ENCODE measurements at places on chromosomes 6 and 20.

- DNase-seq = no peak
These were observed 108.8 kb downstream of the SMLR1 start for GRCh38 chr6:130935978-130936377.

GRCh38 chr20:13299401-13299800, 78.3 kb downstream of the ISM1 start:
- no peak for DNase-seq

GRCh38 chr20:29690274-29690673, 1567.2 kb upstream of the DEFB115 start:
- DNase-seq = no peak

- no peak for DNase-seq
These were observed 161.2 kb downstream of the ATXN1 start for GRCh38 chr6:16600026-16600425.

DNA sequence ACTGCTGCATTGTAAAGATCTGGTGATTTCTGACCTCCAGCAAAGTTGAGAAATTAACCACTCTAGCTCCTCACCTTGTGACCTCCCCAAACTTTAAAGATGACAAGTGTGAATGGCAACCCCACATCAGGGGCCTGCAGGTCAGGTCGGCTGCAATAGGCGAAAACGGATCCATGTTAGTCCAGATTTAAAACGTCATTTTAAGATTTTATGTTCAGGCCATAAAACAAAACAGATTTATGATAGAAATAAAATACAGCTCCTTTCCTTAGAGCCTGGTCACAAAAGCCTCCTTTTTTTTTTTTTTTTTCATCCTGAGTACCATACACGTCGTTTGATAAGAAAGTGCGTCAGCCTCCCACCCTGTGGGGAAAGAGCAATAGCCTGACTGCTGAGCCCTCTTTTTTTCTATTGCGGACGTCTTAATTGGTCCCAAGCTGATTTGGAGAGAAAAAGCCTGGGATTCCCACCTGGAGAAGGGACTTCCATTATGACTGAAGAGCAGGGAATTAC, 519.2 kb upstream of the NOX3 start:
- no peak for DNase-seq

DNA sequence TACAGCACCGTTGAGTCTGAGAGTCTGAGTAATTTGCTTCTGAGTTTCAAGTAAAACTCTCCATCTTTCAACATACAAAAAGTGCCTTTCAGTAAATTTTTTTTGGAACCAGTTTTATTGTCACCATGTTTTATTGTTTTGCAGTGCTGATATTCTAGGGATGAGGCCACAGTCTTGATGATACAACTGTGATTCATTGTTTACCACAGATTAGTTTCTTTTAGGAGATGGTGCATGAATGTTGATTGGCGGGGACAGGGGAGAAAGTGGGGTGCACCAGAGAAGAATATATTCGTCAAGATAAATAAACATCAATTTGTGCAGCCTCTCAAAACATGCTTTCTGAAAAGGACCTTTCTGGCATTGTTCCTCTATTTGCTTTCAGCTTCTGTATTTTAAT, 109.0 kb downstream of the MCHR2 start:
- DNase-seq = peak; percentile 14

DNA sequence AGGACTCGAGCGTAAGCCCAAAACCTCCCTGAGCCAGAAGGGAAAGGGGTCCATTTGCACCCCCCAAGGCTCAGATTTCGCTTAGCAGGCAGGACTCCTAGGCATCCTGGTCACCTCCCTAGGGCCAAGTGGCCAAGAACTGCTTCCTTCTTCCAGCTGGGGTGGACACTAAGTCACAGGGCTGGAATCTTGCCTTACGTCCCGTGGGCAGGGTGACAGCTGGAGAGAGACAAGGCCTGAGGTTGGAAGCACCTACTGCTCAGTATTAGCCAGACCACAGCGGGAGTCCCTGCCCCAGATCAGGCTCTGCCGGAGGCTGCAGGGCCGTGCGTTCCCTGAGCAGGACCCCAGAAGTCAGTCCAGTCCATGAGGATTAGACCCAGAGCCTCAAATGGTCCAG, 19.7 kb downstream of the LAMA5 start:
- DNase-seq = no peak

DNA sequence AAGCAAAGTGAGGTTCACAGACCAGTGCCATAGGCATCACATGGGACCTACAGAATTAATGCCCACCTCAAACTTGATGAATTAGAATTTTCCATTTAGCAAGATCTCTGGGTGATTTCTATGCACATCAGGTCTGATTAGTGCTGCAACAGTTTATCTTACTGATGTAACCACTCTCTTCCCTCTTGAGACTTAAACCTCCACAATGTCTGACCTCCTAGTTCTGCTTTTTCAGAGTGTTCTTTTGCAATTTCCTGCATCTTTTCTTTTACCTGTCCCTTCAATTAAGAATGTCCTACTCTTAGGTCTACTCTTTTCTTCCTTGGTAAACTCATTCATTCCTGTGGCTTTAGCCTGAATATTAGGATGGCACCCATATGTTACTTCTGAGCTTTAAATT, 615.3 kb downstream of the TFAP2A start:
- no peak for DNase-seq

DNA sequence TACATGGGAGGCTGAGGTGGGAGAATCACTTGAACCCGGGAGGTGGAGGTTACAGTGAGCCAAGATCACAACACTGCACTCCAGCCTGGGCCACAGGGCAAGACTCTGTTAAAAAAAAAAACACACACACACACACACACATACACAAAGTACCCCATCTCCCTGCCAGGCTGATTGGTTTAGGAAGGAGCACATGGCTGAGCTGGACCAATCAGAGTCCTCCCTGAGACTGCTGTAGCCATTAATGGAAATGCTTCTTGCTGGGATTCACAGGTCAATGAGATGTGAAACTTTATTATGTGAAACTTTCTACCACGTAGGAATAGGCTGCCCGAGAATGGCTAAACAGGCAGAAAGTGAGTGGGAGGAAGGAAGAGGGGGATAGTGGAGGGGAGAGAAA, 2.9 kb downstream of the TREM1 start:
- DNase-seq = no peak

DNA sequence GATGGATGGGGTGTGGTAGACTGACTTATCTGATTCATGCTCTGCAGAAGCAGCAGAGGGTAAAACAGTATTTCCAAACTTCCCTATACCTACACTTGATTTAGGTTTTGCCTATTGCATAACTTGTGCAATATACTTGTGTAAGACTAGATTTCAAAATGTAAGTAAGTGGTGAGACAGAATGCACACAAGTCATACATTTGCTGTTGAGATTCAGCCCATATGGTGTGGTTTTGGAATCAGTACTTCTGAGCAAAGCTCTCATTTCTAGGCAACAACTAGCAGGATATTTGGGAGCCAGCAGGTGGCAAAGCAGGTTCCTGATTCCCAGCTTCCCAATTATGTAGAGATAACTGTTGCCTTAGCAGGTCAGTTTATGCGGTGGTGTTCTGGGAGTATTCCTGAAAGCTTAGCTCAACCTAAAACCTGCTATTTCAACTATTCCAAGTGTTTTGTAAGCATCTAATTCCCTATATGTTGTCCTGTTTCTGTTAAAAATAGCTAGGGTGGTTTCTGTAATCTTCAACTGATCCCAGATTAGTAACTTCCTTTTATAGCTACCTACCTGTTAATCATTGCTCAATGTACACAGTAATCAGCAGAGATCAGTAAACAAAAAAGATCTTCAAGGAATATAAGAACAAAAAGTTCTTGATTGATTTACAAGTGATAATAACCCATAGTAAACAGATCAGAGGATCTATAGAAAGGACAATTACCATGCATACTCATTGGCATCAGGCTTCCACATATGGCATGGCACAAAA, 8.5 kb upstream of the FABP7 start:
- no peak for DNase-seq

DNA sequence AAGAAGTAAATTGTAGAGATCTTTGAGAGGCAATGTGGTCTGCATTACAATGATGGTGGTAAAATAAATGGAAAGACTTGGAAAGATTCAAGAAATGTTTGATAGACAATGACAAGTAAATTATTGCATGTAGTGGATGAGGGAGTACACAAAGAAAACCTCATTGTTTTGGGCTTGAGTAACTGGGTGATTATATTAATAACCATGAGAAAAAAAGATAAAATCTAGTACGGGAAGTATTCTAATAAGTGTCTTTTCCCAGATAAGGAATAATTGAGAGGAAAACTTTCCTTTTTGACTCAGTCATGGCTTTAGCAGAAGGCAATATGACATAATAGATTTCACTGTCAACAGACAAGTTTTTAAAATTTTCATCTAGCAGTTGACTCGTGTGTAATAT, 993.0 kb downstream of the EYS start:
- DNase-seq = no peak

GRCh38 chr6:2492686-2493523, 247.5 kb upstream of the GMDS start:
- no peak for DNase-seq

- DNase-seq = no peak
These were observed 39.4 kb downstream of the GNAS-AS1 start for GRCh38 chr20:58811334-58811733.

- DNase-seq = no peak
These were observed 473.3 kb upstream of the SLC35B3 start for GRCh38 chr6:8908638-8909037.

GRCh38 chr6:112279031-112279935, 24.9 kb upstream of the LAMA4 start:
- no peak for DNase-seq

DNA sequence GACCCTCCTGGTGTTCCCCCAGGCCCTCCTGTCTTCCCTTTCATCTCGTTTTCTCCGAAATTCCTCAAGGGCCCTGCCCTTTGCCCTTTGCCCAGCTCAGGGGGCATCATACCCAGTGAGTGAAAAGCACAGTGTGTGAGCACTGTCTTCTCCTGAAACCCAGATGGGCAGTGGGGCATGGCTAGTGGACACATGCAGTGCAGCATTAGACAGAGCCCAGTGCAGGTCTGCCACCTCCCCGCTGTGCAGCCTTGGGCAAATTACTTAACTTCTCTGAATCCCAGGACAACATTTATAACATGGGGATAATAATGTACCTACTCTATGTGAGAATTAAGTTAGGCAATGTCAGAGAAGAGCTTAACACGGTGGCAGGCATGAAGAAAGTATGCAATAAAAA, 1.3 kb downstream of the PRND start:
- DNase-seq = no peak

GRCh38 chr20:49518576-49518975, 36.1 kb upstream of the KCNB1 start:
- DNase-seq = no peak

DNA sequence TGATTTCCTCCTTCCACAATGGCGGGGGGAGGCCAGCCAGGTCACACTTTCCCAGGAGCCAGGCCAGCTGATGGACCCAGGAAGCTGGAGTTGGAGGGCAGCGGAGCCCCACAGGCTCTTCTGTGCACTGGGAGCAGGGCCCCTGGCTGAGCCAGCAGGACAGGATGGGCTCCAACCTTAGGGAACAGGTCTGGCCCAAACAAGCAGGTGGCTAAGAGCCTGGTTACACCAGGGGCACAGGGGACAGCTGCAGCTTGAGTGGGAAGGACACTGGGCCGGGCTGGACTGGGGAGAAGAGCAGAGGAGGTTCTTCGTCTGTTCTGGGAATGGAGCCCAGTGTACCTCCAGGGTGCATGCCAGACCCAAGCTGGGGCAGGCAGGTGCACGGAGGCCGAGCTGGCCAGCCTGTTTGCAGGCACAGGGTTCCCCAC, 102.3 kb downstream of the DLL1 start:
- no peak for DNase-seq

DNA sequence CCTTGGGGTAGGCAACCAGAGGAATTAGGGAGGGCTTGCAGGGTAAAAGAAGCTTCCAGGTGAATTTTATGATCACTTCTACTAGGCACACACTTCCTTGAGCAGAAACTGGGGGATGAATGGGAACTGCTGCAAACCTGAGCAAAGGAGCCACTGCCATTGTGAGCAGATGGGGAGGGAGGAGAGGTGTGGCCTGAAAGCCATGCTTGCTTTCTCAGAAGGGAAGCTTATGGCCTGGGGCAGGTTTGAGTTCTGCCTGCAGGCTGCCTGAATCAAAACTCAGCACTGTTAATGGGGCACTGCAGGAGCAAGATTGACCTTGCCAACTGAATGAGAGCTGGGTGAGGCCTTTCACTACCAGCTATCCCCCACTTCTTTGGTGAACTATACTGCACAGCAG, 328.1 kb downstream of the NKAIN2 start:
- no peak for DNase-seq

GRCh38 chr6:33731751-33732282, 14.9 kb downstream of the IP6K3 start:
- DNase-seq = no peak

All from NCI-H526 (cell line).